ENCODE measurements at places on chromosomes 2 and 18.

GRCh38 chr2:96163768-96164429 is 18.7 kb upstream of the DUSP2 start:
- DNase-seq = peak; percentile 83

GRCh38 chr2:197090742-197091367 is 164.3 kb upstream of the PGAP1 start:
- DNase-seq = no peak

DNA sequence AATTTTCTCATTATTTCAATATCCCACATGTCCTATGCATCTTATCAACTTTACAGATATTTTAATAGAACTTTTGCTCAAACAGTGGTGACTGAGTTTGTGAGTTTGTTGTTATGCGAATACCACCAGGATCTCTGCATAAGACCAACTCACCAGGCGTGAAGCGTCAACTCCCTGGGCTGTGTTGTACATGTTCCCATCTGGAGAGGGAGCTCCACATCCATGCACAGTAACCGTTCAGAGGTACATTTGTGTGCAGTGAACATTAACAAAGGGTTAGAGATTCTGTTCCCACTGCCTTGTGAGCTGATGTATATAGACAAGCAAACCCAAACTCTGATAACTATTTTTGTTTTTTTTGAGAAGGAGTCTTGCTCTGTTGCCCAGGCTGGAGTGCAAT is 188.7 kb downstream of the MYT1L start:
- DNase-seq = no peak

DNA sequence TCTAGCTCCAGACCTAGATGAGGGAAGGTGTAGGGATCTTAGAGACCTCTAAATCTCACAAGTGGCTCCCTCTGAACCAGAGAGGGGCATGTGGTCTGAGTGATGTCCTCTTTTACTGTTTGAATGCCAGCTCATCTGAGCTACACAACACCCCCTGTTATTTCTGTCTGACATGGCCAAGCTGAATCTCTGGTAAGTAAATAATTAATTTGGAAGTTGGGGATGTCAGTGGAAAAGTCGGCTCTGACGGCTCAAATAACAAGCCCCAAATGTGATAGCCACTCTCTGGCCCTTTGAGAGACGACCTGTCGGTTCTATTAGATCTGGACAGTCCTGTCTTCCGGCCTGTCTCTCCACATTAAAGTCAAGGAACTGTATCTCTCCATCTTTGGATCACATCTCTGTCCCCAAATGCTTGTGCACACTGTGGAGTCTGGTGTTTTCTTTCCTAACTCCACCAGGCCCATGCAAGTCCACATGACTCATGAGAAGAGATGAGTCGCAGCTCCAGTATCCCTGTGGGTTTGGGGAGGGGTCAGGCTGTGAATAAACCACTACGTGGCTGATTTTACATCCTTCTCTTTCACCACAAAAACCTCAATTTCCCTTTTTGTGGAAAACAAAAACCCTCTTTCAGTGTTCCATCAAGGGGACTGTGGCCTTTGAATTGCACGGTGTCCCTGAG is 52.5 kb downstream of the SETBP1 start:
- DNase-seq = peak; percentile 65

DNA sequence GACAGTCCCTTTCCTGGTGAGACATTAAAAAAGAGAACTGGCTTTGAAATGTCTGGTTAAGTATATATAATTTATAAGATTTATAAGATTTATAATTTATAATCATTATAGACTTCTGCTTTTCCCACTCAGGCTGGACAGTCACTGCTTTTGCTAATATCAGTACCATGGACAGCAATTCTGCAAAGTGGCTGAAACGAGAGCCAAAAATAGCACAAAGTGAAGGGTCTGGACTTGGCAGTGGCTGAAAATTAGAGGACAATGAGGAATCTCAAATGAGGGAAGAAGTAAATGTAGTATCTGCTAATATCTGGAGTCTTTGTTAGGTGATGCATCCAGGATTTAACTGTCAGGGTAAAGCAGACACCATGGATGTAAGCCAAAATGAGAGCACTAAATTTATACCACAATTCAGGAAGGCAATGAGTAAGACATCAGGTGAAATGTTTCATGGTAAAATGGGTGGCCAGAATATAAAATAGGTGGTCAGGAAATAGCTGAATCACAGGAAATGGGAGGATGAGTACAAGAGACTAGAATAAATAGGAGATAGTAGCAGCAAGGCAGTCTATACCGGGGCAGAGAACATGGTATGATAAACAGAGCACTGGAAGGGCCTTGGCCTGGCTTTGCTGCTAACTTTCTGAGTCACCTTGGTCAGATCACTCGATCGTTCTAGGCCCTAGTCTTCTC is 39.6 kb upstream of the BOD1L2 start:
- no peak for DNase-seq

DNA sequence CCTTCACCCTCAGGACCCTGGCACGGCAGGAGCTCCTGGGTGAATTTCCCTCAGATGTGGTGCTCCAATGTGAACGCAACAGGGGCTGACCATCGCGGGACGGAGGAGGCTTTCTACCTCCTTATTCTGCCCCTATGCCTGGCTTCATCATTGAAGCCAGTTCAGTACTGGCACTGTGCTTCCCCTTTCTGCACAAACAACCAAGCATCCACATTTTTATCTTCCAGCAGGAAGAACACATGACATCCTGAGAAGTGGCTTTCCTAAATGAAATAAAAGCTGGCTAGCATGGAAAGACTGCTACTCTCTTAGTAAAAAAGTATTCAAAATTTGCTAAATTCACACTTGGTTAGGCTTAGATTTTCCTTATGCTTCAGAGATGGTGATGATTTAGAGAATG is 24.8 kb downstream of the AFG3L2 start:
- DNase-seq = no peak

Measured in activated CD4-positive, alpha-beta T cell treated with anti-CD3 and anti-CD28 coated beads, Interleukin-2, amount 50 U/mL, for 48 hours (primary cell).